ENCODE measurements at places on chromosomes 2 and 18. TPM values are rescaled to one million over a fixed set of nuclear protein-coding genes. Genes with fewer than 3 reads are reported as not detected.

MPP4 gene
- not detected for total RNA-seq

FTCDNL1 gene
- 3.4 TPM for total RNA-seq

RASGRP3 gene
- 39.9 TPM for total RNA-seq

HRH4 gene
- total RNA-seq: not detected

TXNL1 gene
- 69.5 TPM for total RNA-seq

ADRA2B gene
- total RNA-seq: 1.6 TPM

PNKD gene
- total RNA-seq: 62.4 TPM

KLHL30 gene
- total RNA-seq: 16.6 TPM

DES gene
- 7,519 TPM for total RNA-seq

TLX2 gene
- not detected for total RNA-seq

TGFBRAP1 gene
- total RNA-seq: 11.2 TPM

CTAGE1 gene
- total RNA-seq: not detected

PRLH gene
- not detected for total RNA-seq

CXCR1 gene
- total RNA-seq: 0.58 TPM

PCARE gene
- 1.0 TPM for total RNA-seq

NEMP2 gene
- total RNA-seq: 5.0 TPM

EVX2 gene
- total RNA-seq: not detected

IL36RN gene
- not detected for total RNA-seq

NOSTRIN gene
- 37.6 TPM for total RNA-seq

CNTNAP5 gene
- total RNA-seq: not detected

SERTAD2 gene
- 14.7 TPM for total RNA-seq

GALNT13 gene
- 3.2 TPM for total RNA-seq

SPEG gene
- total RNA-seq: 94.9 TPM

ERICH2 gene
- 1.2 TPM for total RNA-seq

SNORC gene
- total RNA-seq: 0.77 TPM

OSBPL6 gene
- total RNA-seq: 7.0 TPM

FAM228A gene
- 1.2 TPM for total RNA-seq

MARCHF7 gene
- 75.4 TPM for total RNA-seq

RESP18 gene
- total RNA-seq: not detected

NCKAP5 gene
- total RNA-seq: 5.8 TPM

MOCOS gene
- total RNA-seq: 1.4 TPM

DNER gene
- 32.9 TPM for total RNA-seq

RAB6D gene
- total RNA-seq: 0.13 TPM

LIPG gene
- total RNA-seq: 0.09 TPM

ACMSD gene
- not detected for total RNA-seq

NYAP2 gene
- total RNA-seq: not detected

GIGYF2 gene
- total RNA-seq: 57.4 TPM

SLC4A5 gene
- total RNA-seq: 1.2 TPM

CFC1 gene
- not detected for total RNA-seq

C2orf68 gene
- 21.3 TPM for total RNA-seq

SLC9A4 gene
- total RNA-seq: not detected

GALR1 gene
- total RNA-seq: 0.06 TPM

FHL2 gene
- total RNA-seq: 32.3 TPM

KLHL14 gene
- 0.08 TPM for total RNA-seq

SPP2 gene
- total RNA-seq: not detected

SAG gene
- not detected for total RNA-seq

CENPA gene
- 0.38 TPM for total RNA-seq

TMEM163 gene
- 3.5 TPM for total RNA-seq

SLC30A3 gene
- total RNA-seq: 4.8 TPM

MC4R gene
- total RNA-seq: not detected

DYNAP gene
- total RNA-seq: not detected
